Ureter (tissue), 1 donor: ENCODE measurements at places on chromosomes 2 and 18. TPM values are rescaled to one million over a fixed set of nuclear protein-coding genes. Genes with fewer than 3 reads are reported as not detected.

The HAAO gene
- 14.1 TPM for total RNA-seq

The ARHGEF4 gene
- 16.4 TPM for total RNA-seq

The RAB10 gene
- total RNA-seq: 180 TPM

The GALR1 gene
- total RNA-seq: not detected

The ARHGAP15 gene
- 12.4 TPM for total RNA-seq

The DYNAP gene
- total RNA-seq: not detected

The SFXN5 gene
- total RNA-seq: 28.6 TPM

The KCNG2 gene
- not detected for total RNA-seq

The GTF3C2 gene
- total RNA-seq: 109 TPM

The SULT1C4 gene
- total RNA-seq: 3.4 TPM

The HTR2B gene
- total RNA-seq: 0.44 TPM

The OR6B2 gene
- not detected for total RNA-seq

The BCL2 gene
- total RNA-seq: 13.3 TPM

The TLX2 gene
- not detected for total RNA-seq

The LAMA1 gene
- 2.7 TPM for total RNA-seq

The MROH2A gene
- 9.3 TPM for total RNA-seq

The C2orf66 gene
- 1.0 TPM for total RNA-seq

The CCDC121 gene
- 5.3 TPM for total RNA-seq

The FER1L5 gene
- total RNA-seq: 1.1 TPM

The GTF2A1L gene
- not detected for total RNA-seq

The FNDC4 gene
- 3.7 TPM for total RNA-seq

The UGGT1 gene
- 61.1 TPM for total RNA-seq

The CYP27A1 gene
- total RNA-seq: 16.4 TPM

The SETBP1 gene
- total RNA-seq: 51.0 TPM

The ASXL3 gene
- total RNA-seq: 5.9 TPM

The SERPINB3 gene
- total RNA-seq: not detected

The CNGA3 gene
- not detected for total RNA-seq
